ENCODE measurements at places on chromosomes 2 and 18.

DNA sequence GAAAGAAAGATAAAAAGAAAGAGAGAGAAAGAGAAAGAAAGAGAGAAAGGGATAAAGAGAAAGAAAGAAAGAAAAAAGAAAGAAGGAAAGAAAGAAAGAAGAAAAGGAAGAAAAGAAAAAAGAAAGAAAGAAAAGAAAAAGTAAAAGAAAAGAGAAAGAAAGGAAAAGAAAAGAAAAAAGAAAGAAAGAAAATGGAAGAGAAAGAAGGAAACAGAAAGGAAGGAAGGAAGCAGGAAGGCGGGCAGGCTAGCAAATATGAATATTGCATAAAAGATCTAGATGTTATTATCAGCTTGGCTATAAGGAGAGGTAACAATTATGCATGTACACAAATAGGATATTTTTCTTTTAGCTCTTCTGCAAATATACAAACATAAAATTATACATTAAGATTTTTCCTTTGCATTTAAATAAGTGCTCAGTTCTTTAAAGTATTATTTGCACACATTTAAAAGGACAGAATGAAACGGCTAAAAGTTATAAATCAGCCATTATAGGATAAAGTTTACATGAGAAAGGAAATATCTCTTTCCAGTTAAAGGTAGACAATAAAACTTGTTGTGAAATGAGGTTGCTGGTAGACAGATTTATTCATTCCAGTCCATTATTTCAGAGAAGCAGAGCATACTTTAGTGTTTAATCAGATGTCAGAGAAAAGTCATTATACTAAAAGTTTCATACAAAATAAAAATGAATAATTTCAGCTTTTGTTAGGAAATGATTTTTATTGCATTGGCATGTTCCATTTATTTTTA is 511.4 kb downstream of the KCNJ3 start:
- DNase-seq: no peak

DNA sequence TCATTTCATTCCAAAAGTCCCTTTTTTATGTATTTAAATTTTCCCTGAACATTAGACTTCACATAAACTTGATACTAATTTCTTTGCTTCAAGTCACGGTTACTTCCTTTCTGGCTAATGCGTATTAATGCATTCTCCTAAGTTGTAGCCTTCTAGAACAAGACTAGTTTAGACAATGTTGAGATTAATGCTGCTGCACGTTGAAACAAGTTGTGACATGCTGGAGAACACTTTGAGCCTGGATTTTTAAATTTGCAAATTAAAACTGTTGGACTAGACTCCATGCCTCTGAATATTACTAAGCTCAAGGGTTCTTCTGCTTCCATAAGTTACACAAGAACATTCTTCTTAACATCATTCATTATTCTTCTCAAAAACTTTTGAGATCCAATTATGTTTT is 29.1 kb downstream of the ID2 start:
- no peak for DNase-seq

DNA sequence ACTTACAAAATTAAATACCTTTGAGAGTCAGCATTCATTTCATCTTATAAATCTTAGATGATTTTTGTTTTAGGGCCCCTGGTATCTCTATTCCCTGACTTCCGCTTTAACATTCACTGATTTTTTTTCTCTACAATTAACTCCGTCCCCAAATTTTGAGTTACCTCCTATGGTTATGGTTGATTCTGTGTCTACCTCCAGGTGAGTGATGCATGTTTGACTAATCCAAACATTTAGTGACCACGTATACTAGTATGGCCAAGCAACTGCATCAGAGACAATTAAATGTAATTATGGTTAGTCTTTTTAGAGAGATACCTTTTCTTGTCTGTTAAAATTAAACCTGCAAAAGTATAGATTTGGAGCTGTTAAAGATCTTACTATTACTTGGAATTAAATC is 120.3 kb downstream of the CCDC102B start:
- no peak for DNase-seq

- no peak for DNase-seq
Measured at GRCh38 chr2:42136782-42137124, 32.4 kb upstream of the EML4 start.

DNA sequence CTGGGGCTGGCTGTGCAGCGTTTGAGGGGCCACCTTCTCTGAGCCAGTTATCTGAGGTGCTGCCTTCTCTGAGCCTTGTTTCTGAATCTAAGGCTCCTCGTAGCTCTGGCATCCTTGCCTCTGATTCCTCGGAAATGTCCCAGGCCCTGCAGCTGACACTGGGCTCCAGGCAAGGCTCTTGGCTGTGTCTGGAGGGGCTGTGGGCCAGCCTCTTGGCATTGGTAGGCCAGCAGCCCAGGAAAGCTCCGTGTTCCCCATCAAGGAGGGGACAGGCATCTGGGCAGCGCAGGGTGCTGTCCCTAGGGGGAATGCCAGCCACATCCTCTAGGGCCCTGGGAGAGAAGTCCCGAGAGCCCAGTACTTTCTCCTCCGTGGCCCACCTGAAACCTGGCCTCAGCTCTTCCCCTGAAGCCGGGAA is 40.7 kb upstream of the TAF1B start:
- DNase-seq: no peak

DNA sequence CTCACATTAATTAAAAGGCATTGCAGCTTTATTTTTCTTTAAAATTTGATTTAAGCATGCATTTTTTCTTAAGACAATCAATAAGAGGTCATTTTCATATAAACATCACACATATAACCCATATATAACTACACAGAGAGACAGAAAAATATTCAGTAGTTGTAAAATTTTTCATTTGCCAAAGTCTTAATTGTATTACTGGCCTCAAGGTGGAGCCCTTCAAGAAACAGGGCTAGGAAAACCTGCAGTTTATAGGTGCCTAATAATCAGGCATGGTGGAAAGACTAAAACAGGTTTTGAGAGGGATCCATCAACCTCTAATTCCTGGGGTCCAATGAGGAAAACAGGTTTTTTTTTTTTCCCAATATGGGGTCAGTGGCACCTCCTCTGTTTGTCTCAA is 71.3 kb upstream of the ZNF804A start:
- DNase-seq: no peak

- DNase-seq: no peak
Measured at GRCh38 chr2:205582366-205582765, 99.9 kb upstream of the NRP2 start.

- no peak for DNase-seq
Measured at GRCh38 chr2:141162314-141162713, 968.5 kb downstream of the LRP1B start.

DNA sequence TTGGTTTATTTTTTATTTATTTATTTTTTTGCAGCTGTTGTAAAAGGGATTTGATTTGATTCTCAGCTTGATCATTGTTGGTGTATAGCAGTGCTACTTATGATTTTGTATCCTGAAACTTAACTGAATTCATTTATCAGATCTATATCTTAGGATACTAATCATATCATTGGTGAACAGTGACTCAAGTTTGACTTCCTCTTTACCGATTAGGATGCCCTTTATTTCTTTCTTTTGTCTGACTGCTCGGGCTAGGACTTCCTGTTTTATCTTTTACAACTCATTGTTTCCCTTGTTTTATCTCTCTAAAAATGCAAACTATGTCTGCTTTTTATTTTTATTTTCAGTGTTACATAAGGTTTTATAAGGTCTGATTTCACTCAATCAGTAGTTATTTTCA is 23.6 kb downstream of the SP100 start:
- DNase-seq: no peak

DNA sequence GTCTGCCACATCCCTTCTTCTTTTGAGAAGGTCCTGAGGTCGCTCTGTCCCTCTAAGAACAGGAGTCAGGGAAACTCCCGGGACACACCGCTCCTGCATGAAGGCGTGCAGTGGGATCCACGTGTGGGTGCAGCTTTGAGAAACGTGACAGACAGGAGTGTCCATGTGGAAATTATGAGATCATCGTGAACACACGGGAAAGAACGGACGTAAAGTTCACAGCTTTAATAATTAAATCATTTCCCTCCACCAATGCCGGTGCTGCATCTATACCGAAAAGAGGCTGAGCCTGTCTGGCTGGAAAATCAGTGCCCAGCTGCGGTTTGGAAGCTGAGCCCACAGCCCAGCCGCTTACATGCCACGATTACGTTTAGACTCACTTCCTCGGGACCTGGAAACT is 372.4 kb upstream of the SALL3 start:
- no peak for DNase-seq

All from AG09319 (cell line).